ENCODE measurements at places on chromosomes 2 and 18.

DNA sequence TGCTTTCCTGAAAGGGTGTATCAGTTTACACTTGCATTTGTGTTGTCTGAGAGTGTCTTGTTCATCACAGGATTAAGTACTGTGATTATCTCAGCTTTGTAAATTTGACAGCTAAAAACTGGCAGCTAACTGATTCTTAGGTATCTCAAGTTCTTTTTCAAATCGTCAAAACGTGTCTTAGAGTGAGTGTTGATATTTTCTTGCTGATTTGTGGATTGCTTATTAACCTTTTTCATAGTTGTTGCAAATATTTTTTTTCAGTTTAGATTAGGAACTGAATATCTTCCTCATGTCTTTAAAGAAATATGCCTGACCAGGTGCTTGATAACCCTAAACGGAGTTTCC lies 41.9 kb downstream of the LRRFIP1 start:
- no peak for DNase-seq

GRCh38 chr18:23882616-23883276 lies 131.8 kb upstream of the TTC39C start:
- no peak for DNase-seq

DNA sequence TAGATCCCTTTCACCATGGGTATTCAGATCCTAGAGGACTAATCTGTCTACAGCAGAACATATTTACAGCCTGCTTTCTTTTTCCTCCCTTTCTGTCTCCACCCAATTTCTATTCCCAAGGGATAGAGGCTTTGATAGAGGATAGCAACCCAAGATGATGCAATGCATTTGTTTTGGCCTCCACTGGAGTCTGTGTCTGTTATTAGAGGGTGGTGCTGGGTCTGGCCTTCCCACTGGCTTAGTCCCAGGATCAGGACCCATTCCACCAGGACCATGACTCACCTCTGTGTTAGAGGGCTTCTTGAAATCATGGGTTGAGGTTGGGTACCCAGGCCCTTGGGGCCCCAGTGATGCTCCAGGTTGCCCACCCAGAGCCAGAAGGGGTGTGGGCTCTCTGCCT lies 239.7 kb upstream of the TNP1 start:
- no peak for DNase-seq

DNA sequence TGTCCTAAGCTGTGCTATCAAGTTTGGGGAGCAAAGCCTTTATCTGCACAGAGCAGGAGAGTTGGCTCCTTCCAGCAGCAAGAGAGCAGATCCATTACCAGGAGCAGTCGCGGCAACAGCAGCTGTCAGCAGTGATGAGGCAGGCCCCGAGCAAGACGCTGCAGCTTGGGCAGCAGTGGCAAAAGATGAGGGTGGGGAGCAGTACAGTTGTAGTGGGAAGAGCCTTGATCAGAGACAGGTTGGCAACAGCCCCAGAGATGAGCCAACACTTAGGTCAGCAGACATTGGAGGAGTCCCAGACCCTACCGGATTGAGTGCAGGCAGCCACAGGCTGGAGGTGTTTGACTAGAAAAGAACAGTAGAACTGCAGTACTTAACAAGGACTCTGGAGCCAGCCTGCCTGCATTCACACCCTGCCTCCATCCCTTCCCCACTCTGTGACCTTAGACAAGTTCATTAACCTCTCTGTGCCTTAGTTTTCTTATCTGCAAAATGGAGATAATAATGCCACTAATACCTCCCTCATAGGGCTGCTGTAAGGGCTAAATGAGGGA lies 117.1 kb upstream of the SERTAD2 start:
- DNase-seq = no peak

DNA sequence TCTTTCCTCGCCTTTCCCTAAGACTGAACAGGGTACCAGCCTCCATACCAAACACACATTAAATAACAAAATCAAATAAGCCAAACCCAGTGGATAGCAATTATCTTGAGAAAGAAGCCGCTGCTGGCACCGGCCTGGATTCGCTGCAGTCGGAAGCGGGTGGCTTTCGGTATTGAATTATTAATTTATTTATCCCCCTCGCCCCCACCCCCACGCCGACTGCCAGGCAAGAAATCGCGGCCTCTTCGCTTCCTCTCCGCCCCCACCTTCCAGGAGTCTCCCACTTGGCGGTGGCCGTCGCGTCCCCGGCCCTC lies 370 bp upstream of the ZNF804A start:
- no peak for DNase-seq

DNA sequence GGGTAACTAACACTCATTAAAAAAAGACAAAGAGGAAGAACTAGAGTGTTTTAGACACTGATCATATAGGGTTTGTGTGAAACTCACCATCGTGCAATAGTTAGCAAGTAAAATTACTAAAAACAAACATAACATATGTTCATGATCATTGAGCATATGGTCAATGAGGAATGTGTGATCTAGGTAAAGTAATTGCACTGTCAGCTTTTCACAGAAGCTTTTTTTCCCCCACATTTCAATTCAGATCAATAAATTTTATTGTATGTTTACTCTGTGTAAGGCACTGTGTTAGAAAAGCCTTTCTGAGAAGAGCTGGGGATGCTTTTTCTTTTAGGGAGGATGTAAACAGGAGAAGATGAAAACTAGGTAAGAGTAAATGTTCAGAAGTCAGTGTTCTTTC lies 348.2 kb downstream of the LRP1B start:
- no peak for DNase-seq

DNA sequence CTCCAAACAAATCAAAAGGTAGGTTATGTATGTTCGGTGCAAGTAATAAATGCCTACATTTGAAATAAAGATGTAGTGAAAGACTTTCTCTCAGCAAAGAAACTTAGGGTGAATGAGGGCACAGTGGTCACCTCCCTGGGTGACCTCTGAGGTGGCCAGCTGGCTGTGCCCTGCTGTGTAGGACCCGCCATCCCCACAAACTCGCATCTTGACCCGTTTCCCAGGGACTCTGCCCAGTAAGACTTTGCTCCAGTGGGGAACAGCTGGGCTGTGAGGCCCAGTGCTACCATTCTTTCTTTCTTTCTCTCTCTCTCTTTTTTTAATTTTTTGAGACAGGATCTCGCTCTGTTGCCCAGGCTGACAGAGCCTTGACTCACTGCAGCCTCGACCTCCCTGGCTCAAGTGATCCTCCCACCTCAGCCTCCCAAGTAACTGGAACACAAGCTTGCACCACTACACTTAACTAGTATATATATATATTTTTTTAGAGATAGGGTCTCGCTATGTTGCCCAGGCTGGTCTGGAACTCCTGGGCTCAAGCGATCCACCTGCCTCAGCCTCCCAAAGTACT lies 8.2 kb upstream of the GAREM2 start:
- DNase-seq = no peak
